ENCODE measurements at places on chromosomes 2 and 18.

DNA sequence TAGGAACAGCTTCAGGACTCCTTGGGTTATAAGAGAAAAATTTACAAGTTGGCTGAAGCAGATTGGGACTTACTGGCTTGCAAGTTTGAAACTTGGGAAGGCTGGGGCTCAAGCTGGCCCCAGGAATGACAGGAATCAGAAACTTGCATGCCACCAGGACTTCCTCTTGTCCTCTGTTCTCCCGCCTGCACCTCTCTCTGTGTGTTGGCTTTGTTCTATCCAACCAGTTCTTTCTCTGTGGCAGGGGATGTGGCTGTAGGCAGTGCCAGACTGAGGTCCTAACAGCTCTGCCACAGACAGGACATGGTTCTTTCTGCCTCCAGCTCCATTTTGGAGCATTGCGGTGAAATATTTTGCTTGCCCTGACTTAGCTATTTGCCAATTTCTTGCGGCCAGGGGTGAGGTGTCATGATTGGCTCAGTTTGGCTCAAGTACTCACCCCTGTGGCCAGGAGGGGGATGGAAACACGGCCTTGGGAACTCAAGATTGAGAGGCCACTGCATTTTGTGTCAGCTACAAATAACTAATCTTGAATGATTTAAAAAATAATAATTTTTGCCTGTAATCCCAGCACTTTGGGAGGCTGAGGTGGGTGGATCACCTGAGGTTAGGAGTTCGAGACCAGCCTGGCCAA is 48.9 kb downstream of the MEP1B start:
- DNase-seq: no peak

GRCh38 chr2:103921161-103921560 is 932.8 kb upstream of the POU3F3 start:
- no peak for DNase-seq

DNA sequence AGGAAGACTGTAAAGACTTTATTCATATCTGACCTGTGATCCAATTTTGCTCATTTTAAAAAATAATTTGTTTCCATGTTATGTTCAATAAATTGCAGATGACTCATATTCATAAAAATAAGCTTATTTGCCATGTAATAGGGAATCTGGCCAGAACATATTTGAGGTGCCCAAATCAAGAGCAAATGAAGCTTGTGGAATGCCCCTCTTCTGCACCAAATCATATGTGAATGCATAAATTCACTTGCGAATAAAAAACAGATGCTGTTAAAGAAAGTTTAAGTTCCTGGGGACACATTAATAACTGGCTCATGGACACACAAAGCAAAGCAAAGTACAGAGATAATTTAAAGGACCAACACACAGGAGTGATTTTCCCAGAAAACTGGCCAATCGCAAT is 279.0 kb upstream of the CDH2 start:
- no peak for DNase-seq

DNA sequence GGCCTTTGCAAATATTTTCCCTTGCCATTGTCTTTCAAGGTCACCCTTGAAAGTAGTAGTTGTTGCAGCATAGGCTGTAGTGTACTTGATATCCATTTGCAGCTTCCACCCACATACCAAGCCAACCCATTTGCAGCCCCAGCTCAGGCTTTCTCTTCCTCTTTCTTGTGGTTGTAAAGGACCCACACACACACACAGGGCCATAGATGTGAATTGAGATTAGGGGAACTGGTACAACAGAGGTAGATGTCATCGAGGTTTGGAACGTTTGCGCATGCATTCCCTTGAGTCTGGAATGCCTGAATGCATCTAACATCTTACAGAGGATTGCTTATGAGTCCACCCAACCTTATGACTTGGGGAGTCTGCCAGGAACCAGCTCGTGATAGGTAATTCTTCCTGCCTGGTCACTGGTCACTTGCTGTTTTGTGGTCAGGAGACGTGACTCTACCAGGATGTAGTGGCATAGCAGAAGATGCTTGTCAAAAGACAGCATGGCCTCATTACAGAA is 91.9 kb downstream of the MRPS9 start:
- DNase-seq: no peak

DNA sequence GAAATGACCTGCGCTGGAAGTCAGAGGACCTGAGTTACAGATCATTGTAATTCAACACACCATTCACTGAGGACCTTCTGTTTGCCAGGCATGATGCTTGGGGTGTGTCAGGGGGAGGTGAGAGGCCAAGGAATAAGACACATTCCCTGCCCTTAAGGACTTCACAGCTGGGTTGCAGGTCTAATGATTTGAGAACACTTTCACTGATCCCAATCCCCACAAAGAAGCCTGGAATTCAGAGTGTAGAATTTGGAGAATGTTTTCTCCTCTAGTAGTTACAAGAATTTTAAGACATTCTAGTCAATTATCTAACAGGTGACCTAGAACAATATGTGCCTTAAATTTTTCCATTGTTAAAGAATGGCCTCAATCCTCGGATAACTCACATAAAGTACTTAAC is 322.4 kb downstream of the TNS1 start:
- no peak for DNase-seq

- no peak for DNase-seq
Observed at GRCh38 chr2:230678451-230678850, 34.2 kb upstream of the CAB39 start.
